CD4-positive, alpha-beta T cell treated with Interleukin-4 for 4 hours (primary cell): ENCODE measurements at places on chromosomes 12 and 14.

DNA sequence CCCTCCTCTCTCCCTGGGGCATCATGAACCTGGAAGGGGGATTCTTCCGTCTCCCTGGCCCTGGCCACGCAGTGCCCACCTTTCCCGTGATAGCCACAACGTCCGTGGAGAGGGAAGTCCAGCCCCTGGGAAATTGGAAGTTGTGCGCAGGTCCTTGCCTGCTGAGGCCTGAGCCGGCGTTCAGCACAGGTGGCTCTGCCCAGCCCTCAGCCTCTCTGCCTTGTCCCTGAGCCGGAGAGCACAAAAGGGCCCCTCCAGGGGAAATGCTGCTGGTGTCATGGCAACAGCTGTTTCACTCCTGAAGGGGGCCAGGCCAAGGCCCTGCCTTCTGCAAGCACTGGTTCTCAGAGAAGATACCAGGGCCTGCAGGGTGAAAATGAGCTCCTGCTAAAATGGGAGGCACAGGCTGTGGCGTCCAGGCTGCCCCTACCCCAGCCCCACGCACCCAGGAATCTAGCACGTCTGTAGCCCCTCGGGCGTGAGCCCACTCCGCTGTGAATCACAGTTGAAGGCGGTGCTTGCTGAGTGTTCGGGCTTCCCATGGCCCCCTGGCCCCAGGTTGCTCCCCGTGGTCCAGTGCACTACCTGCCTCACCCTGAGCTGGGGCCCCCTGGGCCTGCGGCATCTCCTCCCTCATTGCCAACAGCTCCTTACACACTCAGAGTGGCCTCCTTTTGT is 149.4 kb downstream of the ADGRD1 start:
- DNase-seq = no peak

DNA sequence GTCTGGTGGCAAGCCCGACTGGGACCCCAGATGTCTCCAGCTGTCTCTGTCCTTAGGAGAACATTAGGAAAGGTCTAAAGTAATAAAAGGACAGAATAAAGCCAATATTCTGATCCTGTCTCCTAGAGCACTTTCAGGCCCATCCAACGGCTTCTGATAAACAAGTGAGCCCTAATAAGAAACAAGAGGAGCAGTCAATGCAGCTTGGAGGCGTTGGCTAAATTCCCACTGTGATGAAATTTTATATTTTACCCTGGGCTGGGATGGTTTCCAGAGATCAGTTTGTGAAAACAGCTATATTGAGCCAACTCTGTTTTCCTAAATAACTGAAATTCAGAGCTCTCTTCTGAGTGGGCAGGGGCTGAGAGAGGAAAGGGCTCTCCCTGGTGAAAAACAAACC is 55.5 kb upstream of the SRRM4 start:
- DNase-seq = no peak

GRCh38 chr12:46650688-46651087 is 175.1 kb downstream of the SLC38A4 start:
- no peak for DNase-seq

GRCh38 chr14:68929623-68930307 is 49.3 kb downstream of the ACTN1 start:
- DNase-seq = no peak

DNA sequence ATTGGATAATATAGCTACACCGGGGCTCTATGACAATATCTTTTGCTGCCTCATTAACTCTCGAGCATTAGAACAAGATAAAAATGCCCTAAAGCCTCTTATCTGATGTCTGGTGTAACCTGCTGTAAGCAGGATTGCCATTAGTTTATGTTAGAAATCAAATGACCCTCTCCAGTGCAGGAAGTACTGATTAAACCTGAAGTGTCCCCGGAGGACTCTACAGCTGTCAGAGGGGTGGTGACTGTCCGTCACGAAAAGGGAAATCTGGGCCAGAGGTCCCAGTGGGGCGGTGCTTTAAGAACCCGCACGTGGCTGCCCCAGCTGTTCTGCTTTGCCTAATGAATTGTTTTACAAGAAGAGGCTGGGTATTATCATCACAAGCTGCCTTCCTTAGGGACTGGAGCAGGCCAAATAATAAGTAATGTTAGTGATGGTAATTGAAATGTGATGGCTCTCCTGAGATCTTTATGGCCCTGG is 55.7 kb downstream of the LIN52 start:
- no peak for DNase-seq

DNA sequence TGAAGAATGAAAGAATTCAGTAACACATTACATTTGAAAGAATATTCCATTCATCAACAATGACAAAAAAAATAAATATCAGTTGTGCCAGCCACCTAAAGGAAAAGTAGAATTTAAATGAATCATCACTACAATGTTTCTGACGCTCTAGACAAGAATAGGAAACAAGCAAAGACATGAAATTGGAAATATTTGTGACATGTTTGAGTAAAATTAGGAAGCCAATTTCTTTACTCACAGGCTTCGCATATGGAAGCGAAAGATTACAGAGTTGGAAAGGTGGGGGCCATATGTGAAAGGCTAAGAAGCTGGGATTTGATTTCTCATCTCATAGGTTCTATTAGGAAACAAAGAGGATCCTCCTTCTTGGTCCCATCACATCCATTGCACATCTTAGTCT is 279.0 kb downstream of the IPO8 start:
- DNase-seq = no peak

GRCh38 chr14:77426396-77426795 is 3.1 kb upstream of the NOXRED1 start:
- no peak for DNase-seq

DNA sequence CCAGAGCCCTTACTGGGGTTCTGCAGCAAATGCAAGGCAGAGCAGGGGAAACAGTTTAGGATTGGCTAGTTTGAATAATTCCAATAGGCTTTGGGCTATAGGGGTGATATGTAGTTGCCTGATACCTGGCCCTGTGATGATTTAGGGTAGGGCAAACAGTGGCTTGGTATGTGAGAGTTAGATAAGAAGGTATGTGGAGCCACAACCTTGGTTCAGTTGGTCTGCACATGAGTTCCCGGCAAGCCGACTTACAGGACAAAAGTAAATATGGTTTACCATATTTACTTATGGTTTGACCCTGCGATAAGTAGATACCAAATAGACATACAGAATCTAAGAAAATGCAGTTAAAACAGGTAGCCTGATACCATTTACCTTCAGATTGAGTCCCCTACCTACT is 8.3 kb upstream of the CAPRIN2 start:
- DNase-seq = no peak

DNA sequence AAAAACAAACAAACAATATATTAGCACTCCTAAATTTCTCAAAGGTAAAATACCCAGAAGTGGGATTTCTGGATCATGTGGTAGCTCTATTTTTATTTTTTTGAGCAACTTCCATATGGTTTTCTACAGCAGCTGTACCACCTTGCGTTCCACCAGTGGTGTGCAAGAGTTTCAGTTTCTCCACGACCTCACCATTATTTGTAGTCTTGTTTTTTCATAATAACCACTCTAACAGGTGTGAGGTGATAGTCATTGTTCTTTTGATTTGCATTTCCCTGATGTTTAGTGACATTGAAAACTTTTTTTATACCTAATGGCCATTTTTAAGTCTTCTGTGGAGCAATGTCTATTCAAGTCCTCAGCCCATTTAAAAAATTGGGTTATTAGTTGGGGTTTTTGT is 127.3 kb upstream of the SLC38A2 start:
- no peak for DNase-seq

- no peak for DNase-seq
Observed at GRCh38 chr12:132481771-132482745, 7.9 kb upstream of the FBRSL1 start.

DNA sequence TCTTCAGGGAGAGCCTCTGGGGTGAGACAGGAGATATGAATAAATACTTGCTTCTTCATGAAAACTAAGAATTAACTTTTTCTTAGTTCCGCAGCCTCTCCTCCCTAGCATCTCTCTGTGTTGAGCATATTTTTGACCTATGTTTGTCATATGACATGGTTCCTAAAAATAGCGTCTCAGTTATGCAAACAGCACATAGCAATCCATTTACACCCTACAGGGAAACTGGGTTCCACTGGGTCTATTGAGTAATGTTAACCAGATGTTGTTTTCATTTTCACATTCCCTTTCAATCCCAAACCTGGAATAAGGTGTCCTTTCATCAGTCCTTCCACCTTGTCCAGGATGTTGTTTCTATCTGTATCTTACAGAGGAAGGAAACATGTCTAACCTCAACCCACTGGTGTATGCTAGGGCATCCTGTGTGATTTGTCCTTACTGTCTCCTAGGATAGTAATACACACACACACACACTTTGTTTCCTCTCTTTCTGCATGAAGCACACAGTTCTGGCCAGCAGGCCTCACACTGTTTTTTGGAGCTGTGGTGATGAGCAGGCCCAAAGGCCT is 1543.5 kb downstream of the AACS start:
- DNase-seq = no peak

DNA sequence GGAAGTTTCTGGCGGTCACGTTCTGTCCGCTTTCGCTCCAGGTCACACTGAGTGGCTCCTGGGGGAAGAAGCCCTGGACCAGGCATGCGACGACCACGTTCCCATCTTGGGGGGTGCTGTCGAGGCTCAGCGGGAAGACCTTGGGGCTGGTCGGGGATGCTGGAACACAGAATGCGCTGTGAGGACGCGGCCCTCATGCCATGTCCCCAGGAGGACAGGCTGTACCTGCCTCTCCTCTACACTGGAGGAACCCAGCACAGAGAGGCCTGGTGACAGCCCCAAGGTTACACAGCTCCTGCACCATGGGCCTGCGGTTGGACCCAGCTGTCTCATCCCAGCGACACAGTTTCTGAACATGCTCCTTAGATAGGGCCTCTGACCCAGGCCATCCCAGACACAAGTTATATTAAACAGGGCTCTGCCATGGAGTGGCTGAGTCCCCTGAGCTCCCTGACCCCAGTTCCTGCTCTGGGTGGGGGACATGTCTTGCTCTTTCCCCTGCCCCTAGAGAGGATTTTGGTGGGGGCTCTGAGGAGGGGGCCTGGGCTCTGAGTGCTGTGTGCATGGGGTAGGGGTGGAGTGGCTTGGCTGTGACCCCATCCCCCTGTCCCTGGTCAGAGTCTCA is 62.0 kb downstream of the TMEM121 start:
- DNase-seq = no peak

GRCh38 chr12:971991-972390 is 19.0 kb upstream of the ERC1 start:
- no peak for DNase-seq

GRCh38 chr12:96265400-96265799 is 71.2 kb downstream of the ELK3 start:
- DNase-seq = no peak

DNA sequence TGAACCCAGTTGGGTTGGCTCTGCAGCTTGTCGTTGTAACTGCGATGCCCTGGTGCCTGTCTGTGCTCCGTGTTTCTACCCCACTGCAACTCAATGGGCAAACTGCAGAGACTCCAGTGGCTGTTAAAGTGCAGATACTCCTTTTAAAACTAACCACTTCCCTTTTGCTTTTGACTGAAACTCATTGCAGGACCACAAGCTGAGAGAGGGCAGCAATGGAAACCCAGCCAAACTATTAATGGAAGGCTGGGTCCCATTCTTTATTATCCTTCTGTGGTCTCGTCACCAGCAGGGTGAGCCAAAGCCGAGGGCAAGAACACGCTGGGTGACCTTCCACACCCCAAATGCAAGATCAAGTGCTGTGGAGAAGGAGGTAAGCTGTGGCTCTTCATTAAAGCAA is 910.4 kb downstream of the VRK1 start:
- DNase-seq = peak; percentile 38

- DNase-seq = no peak
Observed at GRCh38 chr14:71242237-71242748, 335.0 kb downstream of the PCNX1 start.

- DNase-seq = peak; percentile 16
Observed at GRCh38 chr12:123390498-123391426, 6.8 kb downstream of the KMT5A start.

DNA sequence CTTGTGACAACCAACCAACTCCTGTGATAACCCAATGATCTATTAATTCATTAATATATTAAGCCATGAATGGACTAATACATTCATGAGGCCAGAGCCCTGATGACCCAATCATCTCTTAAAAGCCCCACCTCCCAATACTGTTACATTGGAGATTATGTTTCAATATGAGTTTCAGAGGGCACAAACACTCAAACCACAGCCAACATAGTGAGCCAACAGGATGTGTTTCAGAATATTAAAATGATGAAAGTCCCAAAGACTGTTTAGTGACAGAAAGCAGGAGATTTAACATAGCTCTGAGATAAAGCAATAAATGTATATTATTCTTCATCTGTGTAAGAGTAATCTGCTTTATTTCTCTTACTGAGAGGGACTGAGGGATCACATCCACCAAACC is 71.7 kb downstream of the PTPRO start:
- DNase-seq = no peak

DNA sequence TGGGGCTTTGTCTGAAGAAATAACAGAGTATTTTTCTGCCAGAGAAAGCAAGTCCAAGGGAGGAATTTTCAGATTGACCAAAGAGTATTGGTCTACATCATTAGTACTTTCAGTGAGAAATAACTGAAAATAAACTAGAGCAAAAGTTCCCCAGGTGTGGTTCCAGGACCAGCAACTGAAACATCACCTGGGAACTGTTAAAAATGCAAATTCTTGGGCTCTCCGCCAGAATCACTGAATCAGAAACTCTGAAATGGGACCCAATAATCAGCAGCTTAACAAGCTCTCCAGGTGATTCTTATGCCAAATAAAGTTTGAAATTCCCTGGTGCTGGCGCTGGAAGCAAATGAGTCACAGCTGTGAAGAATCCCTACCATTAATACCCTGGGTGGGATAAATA is 52.1 kb downstream of the EIF2S3B start:
- no peak for DNase-seq

- no peak for DNase-seq
Observed at GRCh38 chr12:77800501-77800900, 30.2 kb upstream of the NAV3 start.

GRCh38 chr14:72528059-72528862 is 365.6 kb downstream of the DPF3 start:
- no peak for DNase-seq

DNA sequence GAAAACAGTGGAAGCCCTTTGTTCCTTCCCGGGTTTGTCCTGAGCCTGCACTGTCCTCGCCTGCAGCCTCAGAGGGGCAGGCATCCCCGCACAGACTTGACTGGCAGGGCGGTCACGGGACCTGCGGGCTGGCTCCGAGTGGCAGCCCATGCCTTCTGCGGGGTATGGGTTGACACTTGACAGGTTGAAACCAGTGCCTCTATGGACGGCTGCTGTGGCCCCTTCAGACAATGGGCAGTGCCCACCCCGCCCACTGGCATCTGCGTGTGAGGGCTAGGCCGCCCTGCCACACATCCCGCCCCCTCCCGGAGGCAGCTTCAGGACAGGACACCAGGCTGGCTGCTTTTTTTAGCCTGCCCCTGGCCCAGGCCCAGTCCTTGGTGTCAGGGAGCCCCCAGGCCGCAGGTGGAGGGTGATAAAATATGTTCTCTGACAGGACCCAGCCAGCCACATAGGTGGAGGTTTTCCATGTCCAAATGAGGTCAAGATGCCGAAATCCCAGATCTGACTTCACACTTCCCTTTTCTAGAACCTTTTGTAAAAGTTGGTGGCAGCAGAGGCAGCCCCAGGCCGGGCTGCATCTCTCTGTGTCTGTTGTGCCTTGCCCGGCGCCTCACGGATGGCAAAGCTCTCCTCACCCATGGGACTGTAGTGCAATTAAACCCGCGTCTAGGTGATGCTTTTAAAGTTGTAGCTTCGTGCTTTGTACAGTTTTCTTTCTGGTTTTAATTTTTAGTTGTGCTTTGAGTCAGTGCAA is 10.0 kb downstream of the ANKRD9 start:
- no peak for DNase-seq

- no peak for DNase-seq
Observed at GRCh38 chr12:119326341-119326740, 8.2 kb upstream of the CCDC60 start.
